ENCODE measurements at places on chromosomes 16 and 17.

DNA sequence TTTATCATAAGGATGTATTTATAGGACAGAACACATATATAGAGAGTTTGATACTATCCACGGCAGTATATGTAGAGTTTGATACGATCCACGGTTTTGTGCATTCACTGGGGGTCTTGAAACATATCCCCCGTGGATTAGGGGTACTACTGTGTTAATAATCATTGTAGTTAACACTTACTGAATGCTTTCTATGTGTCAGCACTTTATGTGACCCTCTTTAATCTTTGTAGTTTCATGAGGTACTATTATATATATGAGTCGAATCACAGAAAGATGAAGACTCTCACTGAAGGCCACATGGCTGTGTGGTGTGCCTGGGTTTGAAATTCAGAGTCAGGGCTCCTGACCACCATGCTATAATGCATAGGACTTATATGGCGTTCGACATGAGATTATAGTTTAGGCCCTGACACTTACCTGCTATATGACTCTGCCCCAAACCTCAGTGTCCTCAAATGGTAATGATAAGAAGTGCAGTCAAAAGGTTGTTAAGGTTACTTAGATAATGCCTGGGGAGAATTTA lies 4.3 kb upstream of the HEATR6 start:
- no peak for DNase-seq

GRCh38 chr16:20072874-20073202 lies 852 bp downstream of the GPR139 start:
- DNase-seq: no peak

- no peak for DNase-seq
Measured at GRCh38 chr17:39729280-39729851, 966 bp downstream of the MIEN1 start.

- DNase-seq: no peak
Measured at GRCh38 chr17:55730380-55730779, 7.7 kb upstream of the TMEM100 start.

GRCh38 chr17:38724337-38724988 lies 5.7 kb upstream of the CISD3 start:
- DNase-seq: no peak

DNA sequence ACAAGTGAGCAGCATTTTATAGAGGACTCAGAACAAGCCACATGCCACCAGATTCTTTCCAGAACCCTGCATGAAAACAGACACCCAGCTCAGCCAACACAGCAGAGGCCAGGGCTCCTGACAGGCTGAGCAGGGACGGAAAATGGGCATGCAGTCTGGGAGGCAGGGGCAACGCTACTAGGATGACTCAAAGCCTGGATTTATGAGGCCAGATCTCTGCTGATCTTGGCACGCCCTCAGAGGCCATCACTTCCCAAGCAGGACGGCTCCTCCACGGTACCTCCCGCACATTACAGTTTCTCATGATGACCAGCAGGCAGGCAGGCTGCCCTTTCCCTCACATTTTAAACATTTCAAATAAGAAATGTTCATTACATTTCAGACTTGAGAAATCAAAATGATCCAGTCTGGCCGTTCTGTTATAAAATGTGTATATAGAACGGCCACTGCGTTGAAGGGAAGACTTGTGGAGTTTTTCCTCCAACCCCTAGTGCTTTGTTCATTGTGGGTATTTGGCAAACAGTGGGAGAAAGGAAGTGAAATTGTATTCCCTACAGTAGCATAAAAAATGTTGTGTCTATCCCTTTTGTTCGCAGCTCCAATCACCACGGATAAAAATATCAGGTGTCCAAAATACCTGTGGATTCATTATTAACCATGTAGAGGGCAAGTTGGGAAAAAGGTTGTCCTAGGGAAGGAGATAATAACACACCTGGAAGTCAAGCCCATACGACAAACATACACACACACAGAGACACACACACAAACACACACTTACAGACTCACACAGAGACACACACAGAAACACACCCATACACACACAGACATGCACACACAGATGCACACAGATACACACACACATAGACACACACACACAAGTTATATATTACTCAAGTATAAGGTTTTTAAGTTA lies 64.8 kb upstream of the ADAMTS18 start:
- DNase-seq: no peak

GRCh38 chr16:29756654-29757053 lies 10.9 kb upstream of the C16orf54 start:
- DNase-seq: no peak

DNA sequence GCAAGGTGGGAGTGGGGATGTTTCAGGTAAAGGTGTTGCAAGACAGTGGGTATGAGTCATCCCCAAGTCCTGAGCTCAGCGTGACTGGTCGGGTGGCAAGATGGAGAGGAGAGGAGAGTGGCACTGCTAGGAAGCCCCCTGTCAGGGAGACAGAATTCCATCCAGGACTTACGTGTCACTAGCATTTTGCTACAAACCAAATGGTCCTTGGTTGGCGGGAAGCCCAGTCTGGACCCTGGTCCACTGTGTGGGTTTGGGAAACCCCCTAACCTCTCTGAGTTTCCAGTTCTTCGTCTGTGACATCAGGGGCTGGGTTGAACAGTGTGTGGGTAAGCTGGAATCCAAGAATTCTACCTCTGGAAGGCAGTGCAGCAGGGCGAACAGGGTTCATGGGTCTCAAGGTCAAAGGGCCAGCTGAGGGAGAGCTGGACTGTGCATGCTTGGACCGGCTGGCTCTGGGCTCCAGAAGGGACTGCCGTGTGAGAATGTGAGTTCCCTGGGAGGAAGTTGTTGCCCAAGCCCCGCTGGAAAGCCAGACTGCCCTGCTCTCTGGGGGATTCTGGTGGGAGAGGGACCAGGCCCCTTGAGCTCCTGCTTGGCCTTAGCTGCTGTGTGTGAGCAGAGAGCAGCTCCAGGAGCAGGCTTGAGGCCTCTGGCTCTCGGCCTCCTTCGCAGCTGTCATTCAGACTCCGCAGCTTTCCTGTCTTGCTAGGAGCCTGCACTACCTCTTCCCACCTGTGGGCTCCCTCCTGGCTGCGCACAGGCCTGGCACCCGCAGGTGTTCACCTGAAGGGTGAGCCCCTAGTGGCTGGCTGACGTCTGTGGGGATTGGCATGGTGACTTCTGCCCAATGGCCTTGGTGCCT lies 84.6 kb downstream of the NT5M start:
- DNase-seq: no peak

DNA sequence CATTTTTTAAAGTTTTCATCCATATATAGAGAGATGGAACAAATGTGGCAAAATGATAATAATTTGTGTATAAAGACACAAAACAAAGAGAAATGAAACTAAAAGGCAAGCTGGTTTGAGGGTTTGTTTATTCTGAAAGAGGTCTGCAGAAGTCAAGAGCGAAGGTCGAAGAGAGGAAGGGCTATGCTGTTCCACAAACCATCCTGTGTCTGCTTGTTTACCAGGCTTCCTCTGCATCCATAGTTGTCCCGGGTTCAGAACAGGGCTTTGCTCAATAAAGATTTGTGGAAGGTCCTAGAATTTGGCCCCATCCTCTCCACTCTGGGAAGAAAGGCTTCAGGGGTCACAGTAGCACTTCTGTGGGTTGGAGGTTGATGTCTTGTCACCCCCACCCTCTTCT lies 2.4 kb upstream of the MARVELD3 start:
- DNase-seq: peak; percentile 49

DNA sequence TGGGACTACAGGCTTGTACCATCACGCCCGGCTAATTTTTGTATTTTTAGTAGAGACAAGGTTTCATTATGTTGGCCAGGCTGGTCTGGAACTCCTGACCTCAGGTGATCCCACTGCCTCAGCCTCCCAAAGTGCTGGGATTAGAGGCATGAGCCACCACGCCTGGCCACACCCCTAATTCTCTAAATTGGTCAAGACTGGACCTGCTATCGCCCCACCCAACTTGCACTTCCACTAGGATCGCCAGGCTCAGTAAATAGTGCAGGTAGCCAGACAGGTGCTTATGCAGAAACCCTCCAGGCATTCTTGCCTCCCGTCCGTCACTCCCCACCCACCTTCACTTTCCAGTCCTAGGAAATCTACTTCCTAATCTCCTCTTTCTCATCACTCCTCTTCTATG lies 481.4 kb upstream of the EEF2KMT start:
- DNase-seq: no peak

DNA sequence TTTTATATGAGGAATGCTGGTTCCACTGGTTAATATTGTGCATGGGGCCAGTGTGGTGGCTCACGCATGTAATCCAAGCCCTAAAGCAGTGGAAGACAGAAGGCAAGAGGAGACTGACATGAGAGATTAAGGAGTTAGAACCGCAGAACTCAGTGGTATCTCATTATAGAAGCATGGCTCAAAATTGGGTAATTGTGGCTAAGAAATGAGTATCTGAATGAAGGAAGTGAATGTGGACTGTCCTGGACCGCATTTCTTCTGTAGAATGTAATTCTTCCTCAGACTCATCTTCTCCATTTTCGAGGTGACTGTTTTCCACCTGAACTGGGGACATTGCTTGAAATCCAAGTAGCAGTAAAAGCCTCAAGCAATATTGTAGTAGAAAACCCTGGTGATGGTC lies 42.6 kb upstream of the CDR2 start:
- DNase-seq: no peak

GRCh38 chr16:62105244-62105643 lies 69.0 kb upstream of the CDH8 start:
- DNase-seq: no peak

- DNase-seq: no peak
Measured at GRCh38 chr16:66256919-66257318, 109.6 kb upstream of the CDH5 start.

- peak; percentile 93 for DNase-seq
Measured at GRCh38 chr17:59964482-59965328, at the start of gene RNFT1. Gene RNFT1 (minus strand): TSS chr17:59964740. CDS start chr17:59964663, 77 bp downstream.

GRCh38 chr16:55842369-55843104 lies 9.6 kb upstream of the CES1 start:
- peak; percentile 65 for DNase-seq

GRCh38 chr16:78396673-78397072 lies 297.2 kb downstream of the WWOX start:
- DNase-seq: no peak

- DNase-seq: no peak
Measured at GRCh38 chr16:9251026-9251425, 159.6 kb downstream of the HAPSTR1 start.

DNA sequence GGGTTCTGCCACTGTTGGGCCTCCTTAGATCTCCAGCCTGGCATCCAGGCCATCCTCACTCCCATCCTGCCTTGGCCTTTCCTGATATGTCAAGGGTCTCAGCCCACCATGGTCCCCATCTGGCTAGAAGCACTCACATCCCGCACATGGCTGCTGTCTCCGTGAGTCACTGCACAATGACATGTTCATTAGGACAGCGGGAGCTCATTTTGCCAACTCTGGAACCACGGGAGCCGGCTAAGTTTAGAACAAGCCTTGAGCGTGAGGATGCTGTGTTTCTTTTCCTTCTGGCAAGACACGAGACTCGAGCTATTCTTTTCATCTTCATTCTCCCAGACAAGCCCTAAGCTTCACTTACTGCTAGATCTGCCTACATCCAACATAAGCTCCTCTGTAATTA lies 65.7 kb upstream of the KSR1 start:
- no peak for DNase-seq

GRCh38 chr16:64416216-64417005 lies 705.5 kb downstream of the CDH11 start:
- DNase-seq: no peak

GRCh38 chr16:17557949-17558348 lies 87.2 kb upstream of the XYLT1 start:
- DNase-seq: no peak

- DNase-seq: no peak
Measured at GRCh38 chr16:87538594-87538993, 45.8 kb upstream of the ZCCHC14 start.

- DNase-seq: no peak
Measured at GRCh38 chr16:56300891-56301850, 109.9 kb downstream of the GNAO1 start.

DNA sequence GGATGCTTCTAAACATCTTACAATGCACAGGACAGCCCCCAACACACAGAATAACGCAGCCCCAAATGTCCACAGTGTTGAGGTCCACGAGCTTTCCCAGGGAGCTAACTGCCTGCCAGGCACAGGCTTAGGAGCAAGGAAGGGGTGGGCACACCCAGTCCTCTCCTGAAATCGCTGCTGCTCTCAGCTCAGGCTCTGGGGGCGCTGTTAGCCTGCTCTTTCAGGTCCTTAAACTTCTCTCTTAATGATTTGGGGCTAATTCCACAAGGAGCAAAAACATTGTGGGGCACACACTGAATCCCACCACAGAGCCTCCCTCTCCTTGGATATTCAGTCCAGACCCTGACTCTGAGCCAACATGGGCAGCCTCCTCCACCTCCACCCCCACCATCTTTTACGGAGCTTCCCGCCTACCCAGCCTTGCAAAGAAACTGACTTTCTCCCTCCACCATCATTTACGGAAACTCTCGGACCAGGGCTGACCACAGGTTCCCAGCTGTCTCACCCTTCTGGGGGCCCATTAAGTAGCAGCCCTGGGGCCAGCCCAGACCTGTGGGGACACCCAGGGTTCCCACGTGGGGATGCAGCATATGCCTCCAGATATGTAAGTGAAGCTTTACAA lies 1.1 kb downstream of the CD300H start:
- DNase-seq: peak; percentile 50

DNA sequence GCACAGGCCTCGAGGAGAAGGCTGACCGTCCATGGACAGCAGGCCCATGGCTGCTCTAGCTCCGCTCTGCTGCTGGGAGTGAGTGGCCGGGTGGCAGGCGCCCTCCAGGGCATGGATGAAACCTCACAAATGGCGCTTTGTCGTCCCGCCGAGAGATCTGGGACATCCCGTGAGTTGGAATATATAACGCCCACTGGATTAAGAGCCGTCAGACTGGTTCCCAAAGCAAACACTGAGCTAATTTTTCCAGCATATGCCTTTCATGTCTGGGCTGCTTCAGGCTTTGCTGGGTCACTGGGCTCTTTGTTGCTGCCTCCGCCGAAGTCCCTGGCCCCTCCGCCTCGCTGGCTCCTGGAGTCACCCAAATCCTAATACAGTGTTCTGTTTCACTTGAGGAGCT lies 266.3 kb downstream of the FOXL1 start:
- DNase-seq: no peak

DNA sequence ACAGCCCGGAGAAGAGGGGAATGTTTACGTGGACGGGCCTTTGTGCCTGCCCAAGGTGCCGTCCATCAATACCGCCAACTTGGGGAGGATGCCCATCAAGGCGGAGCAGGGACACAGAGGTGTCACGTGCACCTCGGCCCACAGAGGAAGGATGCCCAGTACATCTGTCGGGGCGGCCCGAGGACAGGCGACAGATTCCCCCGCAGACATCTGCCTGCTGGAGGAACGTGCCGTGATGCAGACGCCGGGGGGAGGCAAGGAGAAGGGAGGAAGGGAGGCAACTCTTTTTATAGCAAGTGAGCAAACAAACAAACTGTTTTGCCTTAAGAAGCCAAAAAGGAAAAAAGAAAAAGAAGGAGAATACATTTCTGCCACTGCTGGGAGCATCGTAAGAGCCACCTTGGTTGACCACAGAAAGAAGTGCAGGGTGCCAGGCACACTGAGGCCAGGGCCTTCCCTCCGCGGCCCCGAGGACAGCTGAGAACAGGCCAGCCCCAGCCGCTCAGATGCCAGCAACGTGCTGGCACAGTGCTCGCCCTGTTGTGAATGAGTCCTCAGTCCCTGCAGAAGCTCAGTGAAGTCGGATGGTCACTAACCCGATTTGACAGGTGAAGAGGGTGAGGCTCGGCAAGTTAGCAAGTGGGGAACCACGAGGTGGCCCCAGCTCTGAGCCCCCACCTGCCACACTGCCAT lies 146.4 kb downstream of the RBFOX3 start:
- DNase-seq: no peak

- peak; percentile 36 for DNase-seq
Measured at GRCh38 chr17:30095507-30096244, 20.9 kb upstream of the NSRP1 start.
